T-helper 2 cell treated with Interferon-gamma antibody and Interleukin-4, amounts not matched to agents 100 ng/mL and 5 ng/mL, for 36 hours (primary cell): ENCODE measurements at places on chromosomes 3 and 15. TPM values are rescaled to one million over a fixed set of nuclear protein-coding genes. Genes with fewer than 3 reads are reported as not detected.

POPDC2 gene
- 2.2 and 2.6 TPM in 2 replicates for total RNA-seq

CD96 gene
- 223 and 241 TPM in 2 replicates for total RNA-seq

SLC27A2 gene
- 29.2 and 30.0 TPM in 2 replicates for total RNA-seq

LRRC31 gene
- total RNA-seq, result not detected in 2 replicates

SV2B gene
- 0.05 and 0.20 TPM in 2 replicates for total RNA-seq

SLC22A14 gene
- 0.09 TPM in 1 of 2 replicates, not detected in the other for total RNA-seq

TMEM212 gene
- total RNA-seq, result not detected in 2 replicates

ALDH1L1 gene
- not detected in 2 replicates for total RNA-seq
